CD4-positive, alpha-beta T cell treated with Interleukin-17A for 4 hours (primary cell): ENCODE measurements at places on chromosomes 13 and 19.
A peak's percentile ranks its signal among the peaks of the same experiment; 100 is the strongest.

- DNase-seq: no peak
Measured at GRCh38 chr19:18790566-18791314, at the start of gene COMP. Gene COMP (minus strand): TSS chr19:18791305. CDS start chr19:18791269, 36 bp downstream.

GRCh38 chr13:103067751-103068555 lies 1.7 kb upstream of the SLC10A2 start:
- DNase-seq: no peak

DNA sequence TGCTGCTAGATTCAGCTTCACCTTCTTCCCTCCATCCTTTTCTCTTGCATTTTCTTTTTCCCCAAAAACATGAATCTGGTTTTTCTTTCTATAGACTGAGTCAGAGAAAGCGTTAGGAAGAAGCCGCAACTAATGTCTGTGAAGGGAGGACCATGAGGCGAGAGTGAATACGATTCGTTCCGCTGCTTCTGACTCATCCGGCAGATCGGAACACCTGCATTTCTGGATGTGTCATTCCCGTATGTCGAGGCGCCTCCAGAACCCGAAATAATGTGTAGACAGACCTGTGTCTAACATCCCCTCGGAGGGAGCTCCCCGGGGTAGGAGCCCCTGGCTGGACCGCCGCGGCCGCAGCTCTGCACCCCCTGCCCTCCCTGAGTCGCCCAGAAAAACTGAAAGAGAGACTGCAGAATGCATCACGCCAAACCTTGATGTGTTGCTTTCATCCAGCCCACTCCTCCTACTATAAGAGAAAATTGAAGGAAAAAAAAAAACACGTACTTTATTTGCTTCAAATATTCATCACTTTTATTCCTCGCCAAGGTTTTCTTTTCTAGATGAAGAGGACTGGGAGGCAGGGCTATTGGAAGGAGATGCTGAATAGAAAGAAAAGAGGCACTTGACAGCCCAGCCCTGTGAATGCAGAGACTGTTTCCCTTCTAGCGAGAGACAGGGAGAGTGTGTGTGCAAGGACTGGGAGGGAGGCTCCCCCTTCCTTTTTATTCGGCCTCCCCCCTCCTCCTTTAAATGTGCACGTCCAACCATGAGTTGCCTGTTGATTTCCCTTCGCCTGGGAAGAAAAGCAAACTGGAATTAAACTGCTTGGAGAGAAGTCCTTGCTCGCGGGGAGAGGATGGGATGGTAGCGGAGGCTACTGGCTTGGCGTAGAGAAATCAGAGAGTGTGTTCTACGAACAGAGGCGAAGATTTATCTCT lies 616 bp upstream of the PCDH17 start:
- DNase-seq: no peak

- DNase-seq: no peak
Measured at GRCh38 chr13:77891041-77891440, 27.6 kb downstream of the EDNRB start.

GRCh38 chr13:99280166-99280565 lies 22.0 kb upstream of the GPR18 start:
- DNase-seq: no peak

DNA sequence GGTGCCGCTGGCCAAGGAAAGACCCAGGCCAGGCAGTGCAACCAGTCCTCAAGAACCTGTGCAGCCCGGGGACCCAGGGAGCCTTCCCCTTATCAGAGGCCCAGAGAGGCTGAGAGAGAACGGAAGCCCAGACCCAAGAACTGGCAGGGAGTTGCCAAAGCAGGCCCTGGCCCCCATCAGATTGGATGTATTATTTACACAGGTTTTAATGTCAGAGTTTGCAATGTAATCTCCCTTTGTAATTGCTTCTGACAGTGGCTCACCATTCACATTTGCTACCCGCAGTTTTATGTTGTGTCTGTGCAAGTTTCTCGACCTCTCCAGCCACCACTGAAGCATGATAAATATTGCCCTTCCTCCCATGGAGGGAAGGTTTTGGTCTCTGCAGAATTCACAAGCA lies 660.9 kb downstream of the LIG4 start:
- no peak for DNase-seq

GRCh38 chr19:23896912-23897311 lies 17.8 kb upstream of the ZNF726 start:
- DNase-seq: no peak

- no peak for DNase-seq
Measured at GRCh38 chr19:35430409-35431144, 17.5 kb upstream of the FFAR2 start.

DNA sequence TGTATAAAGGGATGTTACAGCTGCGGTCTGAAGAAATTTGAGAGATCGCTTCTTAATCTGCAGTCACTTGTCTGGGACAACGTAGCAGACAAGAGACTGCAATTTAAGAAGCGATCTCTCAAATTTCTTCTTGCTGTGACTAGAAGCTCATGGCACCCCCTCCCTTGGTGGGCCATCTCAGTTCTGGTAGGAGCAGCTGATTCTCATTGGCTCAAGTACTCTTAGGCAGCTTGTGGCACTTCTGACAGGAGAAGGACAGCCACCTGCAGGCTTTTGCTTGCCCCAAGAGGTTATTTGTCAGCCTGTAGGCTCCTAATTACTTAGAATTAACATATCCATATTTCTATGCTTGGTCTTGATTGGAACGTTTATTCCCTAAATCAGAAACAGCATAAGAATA lies 503.0 kb downstream of the DCT start:
- no peak for DNase-seq

DNA sequence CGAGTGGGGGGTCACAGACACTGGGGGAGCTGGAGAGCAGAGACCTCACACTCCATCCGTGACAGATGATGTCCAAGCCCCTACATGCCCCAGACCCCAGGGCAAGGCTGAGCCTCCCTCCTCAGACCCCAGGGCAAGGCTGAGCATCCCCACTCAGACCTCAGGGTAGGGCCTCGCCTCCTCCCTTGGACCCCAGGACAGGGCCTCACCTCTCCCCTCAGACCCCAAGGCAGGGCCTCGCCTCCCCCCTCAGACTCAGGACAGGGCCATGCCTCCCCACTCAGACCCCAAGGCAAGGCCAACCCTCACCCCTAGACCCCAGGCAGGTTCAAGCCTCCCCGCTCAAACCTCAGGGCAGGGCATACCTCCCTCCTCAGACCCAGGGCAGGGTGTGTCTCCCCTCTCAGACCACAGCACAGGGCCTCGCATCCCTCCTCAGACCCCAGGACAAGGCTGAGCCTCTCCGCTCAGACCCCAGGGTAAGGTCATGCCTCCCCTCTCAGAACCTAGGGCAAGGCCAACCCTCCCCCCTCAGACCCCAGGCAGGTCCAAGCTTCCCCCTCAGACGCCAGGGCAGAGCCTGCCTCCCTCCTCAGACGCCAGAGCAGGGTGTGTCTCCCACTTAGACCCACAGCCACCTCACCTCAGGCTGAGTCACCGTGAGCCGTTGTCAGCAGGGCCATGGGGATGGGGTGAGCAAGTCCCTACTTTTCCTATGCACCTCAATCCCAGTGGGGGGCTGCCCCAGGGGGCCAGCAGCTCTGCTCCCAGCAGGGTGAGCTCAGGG lies 1.7 kb upstream of the S1PR4 start:
- peak; percentile 88 for DNase-seq

DNA sequence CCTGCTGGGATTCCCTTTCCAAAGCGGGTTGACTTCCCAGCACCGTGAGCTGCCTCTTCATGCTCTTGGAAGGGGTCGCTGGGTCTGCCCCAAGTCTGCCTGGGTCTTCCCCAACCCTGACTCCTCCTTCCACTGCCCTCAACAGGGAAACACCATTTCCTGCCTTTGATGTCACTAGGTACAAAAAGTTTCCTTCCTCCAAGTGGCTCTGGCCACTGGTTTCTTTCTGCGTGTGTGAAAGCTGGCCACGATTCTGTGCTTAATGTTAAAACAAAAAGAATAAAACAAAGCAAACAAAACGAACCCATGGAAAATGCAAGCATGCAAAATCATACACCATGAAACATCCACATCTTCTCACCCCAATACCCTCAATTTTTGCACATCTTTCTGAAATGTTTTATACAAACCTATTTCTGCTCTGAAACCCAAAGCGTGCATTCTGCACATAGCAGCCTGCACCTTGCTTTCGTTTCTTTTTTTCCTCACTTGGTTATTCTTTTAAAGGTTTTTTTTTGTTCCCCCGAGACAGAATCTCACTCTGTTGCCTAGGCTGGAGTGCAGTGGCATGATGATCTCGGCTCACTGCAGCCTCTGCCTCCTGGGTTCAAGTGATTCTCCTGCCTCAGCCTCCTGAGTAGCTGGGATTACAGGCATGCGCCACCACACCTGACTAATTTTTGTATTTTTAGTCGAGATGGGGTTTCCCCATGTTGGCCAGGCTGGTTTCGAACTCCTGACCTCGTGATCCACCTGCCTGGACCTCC lies 12.5 kb upstream of the TNFSF9 start:
- no peak for DNase-seq
